ENCODE measurements at places on chromosomes 3 and 15.

DNA sequence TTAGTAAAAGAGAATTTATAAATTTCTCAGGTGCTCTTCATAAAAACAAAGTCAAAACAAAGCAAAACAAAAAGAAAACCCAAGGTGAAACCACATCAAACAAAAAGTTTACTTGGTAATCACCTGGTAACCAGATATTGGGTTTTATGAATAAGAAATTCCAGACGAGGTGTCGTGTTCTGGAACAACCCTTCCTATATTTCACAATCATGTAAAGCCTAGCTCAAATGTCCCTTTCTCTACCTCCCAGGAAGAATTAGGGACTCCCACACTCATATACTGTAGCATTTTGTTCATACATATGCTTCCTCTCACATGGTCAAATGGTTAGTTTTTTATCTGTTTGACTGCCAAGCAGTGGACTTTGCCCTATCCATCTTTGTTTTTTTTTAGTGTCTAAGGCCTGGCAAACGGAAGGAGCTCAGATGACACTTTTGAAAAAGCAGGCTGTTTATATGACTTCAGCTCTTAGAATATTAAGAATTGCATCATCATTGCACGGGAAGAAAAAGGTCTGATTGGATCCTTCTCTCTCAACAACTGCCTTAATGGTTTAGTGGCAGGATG is 326.7 kb upstream of the TBL1XR1 start:
- DNase-seq: no peak

- DNase-seq: no peak
Observed at GRCh38 chr15:58762731-58763130, 8.4 kb upstream of the MINDY2 start.

GRCh38 chr3:43855674-43856299 is 165.0 kb downstream of the ABHD5 start:
- DNase-seq: peak; percentile 53

DNA sequence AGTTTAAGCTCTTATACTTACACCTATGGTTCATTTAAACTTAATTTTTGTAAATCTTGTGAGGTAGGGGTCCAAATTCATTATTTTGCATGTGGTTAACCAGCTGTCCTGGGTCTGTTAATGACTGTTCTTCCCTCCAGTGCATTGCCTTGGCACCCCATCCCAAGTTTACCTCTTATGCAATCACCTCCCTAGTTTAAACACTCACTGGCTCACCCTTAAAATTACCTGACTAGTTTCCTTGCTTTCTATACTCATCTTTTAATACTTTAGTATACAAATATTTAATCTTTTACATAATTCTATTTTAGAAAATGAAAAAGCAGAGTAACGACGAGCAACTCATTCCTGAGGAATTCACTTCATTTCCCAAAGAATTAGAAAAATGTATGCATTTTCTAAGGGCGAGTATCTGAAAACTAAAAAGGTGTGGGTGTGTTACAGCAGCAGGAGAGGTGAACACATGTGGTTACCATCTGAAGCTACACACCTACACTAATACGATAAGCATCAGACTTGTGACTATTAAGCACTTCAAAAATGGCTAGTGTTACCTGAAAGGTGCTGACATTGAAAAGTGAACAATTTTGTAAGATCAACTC is 33.7 kb downstream of the TJP1 start:
- no peak for DNase-seq

- no peak for DNase-seq
Observed at GRCh38 chr3:169054471-169054870, 609.0 kb downstream of the MECOM start.

DNA sequence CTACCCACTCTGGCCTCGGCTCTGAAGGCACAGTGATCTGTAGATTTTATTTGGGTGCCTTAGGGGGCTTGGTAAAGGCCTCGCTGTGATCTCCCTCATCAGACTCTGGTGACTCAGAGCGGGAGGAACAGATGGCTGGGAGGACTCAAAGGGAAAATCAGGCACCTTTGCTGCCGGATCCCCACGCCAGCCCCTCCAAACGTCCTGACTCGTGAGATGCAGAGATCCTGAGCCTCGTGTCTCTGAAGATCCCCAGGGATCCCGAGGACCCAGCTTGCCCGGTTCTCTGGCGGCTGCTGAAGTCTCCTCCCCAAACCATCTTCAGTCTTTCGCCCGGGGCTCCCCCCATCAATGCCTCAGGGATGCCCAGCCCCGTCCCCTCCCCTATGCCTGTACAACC is 32.8 kb downstream of the MUC20 start:
- DNase-seq: no peak

GRCh38 chr15:64642875-64643274 is 132.5 kb downstream of the RBPMS2 start:
- no peak for DNase-seq

GRCh38 chr3:72460205-72461174 is 387.8 kb downstream of the SHQ1 start:
- no peak for DNase-seq

DNA sequence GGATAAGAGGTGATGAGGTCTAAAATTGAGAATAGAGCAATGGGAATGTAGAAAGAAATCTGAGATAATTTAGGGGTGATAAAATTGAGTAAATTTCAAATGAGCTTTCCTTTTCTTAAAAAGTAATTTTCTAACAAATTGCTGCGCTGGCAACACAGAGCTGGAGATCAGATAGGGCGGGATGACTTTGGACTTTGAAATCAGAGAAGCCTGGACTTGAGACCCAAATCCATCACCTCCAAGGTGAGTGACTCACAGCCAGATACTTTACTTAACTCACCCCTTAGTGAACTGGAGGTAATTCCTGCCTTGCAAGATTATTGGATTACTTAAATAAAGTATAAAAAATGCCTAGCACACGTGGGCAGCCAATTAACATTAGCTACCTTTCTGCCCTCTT is 80.8 kb downstream of the P2RY1 start:
- DNase-seq: no peak

DNA sequence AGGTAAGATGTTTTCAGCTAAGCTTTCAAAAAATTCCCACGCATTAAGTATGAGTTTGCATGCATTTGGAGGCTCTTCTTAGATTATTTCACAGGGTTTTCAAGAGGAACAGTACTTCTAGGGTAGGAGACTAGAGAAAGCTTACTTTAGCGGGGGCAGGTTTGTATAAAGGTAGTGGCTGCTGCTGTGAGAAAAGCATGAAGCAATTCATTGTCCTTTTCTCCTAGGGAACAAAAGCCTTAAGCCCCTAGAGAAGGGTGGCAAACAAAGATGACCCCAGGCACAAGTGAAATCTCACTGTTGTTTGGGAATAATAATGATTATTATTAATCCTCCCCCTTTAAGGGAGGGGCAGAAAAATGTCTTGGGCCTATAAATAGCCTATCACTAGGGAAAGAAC is 310.7 kb downstream of the DIPK2A start:
- no peak for DNase-seq

GRCh38 chr3:70111411-70111810 is 111.9 kb downstream of the SAMMSON start:
- no peak for DNase-seq

- DNase-seq: no peak
Observed at GRCh38 chr3:71907996-71908395, 123.0 kb upstream of the PROK2 start.

DNA sequence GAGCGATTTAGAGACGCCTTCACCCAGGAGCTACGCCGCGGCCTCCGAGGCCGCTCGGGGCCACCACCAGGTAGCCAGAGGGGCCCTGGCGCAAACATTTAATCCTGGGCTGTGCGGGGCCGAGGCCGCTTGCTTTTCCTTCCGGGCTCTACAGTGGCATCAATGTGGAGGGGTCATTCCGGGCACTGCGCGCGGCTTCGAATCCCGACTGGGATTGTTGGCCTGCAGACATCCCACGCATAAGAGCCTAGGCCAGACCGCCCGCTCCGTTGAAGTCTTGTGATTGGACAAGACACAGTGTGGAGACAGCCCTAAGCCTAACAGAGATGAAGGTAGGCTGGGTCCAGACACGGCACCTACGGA is 568 bp upstream of the NCBP2 start:
- DNase-seq: no peak

DNA sequence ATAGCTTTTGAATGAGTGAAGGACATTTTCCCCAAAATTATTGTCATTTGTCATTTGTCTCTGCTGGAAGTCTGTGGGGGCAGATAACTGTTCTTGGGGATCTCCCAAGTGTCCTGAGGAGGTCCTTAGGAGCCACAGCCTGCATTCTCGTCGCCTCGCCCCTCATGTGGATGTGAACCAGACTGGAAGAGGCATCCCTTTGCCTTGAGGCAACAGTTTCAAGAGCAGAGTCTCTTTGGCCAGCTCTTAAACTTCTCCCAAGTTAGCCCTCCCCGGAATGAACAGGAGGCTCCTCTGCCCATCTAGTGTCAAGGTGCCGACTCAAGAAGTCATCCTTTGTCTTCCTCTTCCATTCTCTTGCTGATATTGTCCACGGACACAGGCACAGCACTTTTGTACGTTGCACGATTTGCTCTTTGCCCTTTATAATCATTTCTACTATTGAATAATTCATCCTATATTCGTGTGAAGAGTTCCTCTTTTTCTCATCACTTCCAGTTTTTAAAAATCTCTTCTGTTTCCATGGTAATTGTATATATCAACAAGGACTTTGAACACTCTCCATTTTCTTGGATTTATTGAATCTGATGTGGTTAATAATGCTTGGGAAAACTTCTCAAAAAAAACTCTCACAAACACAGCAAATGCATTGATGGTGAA is 40.8 kb upstream of the CD47 start:
- no peak for DNase-seq

DNA sequence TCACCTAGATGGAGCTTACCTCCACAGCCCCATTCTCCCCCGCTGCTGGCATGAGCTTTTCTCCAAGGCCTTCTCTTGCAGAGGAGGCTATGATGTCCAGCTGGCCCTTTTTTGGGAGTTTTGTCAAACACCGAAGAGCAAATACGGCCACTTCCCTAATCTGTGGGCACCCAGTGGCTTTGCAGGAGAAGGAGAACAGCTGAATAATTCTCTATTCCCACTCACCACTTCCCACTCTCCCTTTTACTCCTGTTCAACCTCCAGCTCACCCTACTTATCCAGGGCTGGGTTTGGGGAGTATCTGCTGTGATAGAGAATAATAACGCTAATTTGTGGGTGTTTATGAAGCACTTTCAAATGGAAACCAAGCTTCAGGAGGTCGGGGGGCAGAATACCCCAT is 93.0 kb downstream of the AAGAB start:
- DNase-seq: no peak

DNA sequence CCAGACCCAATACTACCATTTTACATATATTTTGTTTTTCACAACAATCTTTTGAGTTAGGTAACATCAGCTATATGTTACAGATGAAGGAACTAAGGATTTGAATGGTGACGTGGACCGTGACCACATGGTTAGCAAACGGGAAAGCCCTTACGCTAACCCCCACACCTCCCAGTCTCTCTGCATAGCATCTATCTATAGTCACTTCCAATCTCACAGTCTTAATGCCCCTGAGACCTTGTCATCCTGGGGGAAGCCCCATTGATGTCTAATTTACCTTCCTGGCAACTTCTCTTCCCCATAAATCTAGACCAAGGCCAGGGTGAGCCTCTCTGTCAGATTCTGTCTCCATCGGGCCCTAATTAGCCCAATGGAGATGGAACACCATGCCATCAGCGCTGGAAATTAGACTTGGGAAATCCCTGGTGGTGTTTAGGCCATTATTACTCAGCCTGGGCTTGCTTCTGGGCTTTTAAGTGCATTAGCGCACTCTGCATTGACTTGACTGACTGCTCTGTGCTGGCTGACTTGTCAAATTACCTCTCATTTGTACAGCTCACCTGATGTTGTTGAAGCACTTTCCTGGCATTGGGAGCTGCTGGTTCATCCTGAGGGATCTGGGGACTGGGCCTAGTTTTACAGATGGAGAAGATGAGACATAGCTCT is 34.0 kb upstream of the SH3GL3 start:
- DNase-seq: no peak

DNA sequence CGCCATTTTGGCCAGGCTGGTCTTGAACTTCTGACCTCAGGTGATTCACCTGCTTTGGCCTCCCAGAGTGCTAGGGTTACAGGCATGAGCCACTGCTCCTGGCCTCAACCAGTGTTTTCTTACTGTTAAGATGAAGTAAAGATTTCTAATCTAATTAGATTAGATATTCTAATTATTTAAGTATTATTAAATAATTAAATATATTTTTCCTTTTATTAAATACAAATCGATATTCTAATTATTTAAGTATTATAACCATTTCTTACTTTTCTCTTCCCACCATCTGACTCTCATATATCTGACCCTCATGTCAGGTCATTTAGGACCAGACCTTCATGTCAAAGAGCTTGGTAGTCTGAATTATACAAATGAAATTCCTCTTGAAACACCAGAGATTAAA is 1291.9 kb upstream of the EPHA6 start:
- DNase-seq: no peak

GRCh38 chr3:196519718-196520082 is 4.6 kb upstream of the SMCO1 start:
- DNase-seq: no peak
